ENCODE measurements at places on chromosomes 16 and 17.

DNA sequence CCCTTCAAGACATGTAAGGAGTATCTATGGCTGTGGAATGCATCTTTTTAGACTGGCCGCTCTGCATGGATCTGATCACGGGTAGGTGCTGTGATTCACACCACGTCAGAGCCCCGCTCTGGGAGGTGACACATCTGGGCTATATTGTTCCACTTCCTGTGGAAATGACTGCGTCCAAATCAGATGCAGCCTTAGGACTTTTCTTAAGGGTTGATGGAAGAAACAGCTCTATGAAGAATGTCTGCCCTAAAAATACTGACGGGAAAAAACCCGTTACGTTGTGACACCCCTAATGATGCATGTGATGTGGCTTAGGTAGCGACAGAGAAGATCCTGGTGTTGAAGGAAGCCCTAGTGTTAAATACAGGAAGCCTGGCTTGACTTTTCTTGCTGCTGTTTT is 12.2 kb downstream of the BANP start:
- peak; percentile 65 for DNase-seq

DNA sequence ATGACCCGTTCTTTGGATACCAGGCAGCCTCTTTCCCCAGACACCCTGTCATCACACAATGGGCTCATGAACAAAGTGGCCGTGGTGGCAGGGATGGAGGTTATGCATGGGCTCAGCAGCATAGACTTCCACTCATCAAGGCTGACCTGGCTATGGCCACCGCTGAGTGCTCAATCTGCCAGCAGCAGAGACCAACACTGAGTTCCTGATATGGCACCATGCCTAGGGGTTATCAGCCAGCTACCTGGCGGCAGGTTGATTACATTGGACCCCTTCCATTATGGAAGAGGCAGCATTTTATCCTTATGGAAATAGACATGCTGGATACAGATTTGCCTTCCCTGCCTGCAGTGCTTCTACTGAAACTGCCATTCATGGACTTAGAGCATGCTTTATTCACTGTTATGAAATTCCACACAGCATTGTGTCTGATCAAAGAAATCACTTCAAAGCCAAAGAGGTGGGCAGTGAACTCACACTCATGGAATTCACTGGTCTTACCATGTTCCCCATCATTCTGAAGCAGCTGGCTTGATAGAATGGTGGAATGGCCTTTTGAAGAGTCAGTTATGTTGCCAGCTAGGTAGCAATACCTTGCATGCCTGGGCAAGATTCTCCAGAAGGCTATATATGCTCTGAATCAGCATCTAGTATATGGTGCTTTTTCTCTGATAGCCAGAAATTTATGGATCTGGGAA is 160.6 kb downstream of the PRKCB start:
- DNase-seq = no peak

DNA sequence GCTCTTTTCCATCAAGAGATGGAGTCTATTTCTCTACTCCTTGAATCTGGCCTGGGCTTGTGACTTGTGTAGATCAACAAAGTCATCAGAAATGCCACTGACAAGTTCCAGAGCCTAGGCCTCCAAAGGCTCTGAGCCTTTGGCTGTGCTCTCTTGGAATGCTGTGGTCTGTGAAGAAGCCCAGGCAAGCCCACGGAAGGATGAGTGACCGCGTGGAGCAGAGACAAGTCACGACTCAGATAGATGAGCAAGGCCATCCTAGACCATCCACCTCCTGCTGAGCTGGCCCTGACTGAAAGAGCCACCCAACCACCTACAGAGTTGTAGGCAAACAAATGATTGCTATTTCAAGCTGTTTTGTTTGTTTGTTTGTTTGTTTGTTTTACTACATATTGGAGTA is 11.6 kb upstream of the ICAM2 start:
- peak; percentile 45 for DNase-seq

DNA sequence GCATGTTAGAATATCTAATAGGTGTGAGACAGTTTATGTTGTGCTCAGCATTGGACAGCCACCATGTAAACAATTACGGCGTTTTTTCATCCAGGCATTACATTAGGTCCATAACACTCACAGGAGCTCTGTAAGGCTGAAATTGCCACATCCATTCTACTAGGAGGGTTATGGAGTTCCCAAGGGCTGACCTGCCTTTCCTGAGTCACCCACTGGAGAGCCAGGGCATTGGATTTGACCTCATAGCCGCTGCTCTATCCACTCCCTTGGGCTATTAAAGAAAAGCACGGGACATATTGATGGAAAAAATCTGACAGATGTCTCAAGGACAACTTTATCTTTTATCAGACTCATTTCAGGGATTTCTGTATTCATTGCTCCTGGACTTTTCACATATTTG is 306.3 kb upstream of the HSBP1 start:
- DNase-seq = no peak

- no peak for DNase-seq
Measured at GRCh38 chr16:55666012-55666411, 10.2 kb downstream of the SLC6A2 start.

DNA sequence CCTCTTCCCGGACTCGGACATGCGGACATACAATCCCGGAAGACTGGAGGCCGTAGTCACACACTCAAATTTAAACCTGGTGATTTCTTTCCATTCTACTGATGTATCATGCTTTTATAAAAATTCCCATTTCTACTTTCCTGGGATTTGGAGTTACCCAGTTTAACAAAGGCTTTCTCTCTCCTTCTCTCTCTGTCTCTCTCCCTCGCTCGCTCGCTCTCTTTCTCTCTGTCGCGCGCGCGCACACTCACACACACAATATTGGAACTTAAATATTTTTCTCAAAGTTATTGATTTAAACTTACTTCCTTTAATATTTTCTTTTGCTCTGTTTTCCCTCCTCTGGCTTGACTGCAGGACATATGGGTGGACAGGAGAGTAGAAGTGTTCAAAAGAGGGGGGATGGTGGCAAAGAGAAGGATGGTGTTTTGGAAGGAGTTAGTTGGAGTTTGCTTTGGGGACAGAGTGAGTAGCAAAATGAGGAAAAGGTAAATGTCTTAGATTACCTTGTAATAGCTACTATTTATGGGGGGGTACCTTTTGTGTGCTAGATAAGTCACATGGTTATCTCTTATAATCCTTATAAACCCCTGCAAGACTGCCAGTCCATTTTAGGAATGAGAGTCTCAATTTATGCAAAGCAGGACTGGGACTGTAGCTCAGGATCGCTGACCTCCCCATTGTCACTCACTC is 878 bp upstream of the TRIM25 start:
- DNase-seq = no peak

GRCh38 chr16:28873543-28874201 is 4.6 kb upstream of the ATP2A1 start:
- no peak for DNase-seq
